ENCODE measurements at places on chromosomes 4 and X. TPM values are rescaled to one million over a fixed set of nuclear protein-coding genes. Genes with fewer than 3 reads are reported as not detected.

DNA sequence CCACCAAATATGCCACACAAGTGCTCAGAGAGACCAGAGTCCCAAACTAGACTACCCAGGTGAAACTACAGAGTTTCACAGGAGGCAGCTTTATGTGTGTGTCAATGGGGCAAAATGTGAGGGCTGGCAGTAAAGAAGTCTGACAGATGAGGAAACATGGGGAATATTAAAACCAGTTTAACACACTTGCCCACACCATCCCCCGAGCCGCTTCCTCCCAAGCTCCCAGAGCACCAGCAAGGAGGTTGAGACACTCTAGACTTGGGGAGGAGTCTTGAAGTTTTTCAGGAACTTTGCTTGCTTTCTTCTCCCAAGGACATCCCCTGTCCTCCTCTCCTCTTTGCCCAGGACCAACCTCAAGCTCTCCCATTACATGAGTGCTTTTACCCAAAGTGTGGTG lies 94.7 kb upstream of the SPRY1 start:
- no peaks in the 10 kb centered on the region for H3K36me3 ChIP-seq
- no peaks in the 10 kb centered on the region for H3K4me1 ChIP-seq
- H3K4me3 ChIP-seq, result no peak overlapping the region
- DNase-seq, result no peak
- no peaks in the 10 kb centered on the region for H3K27me3 ChIP-seq

GRCh38 chr4:89331686-89332544 lies 24.3 kb upstream of the GPRIN3 start:
- no peak overlapping the region for H3K4me3 ChIP-seq
- no peak for DNase-seq
- H3K4me1 ChIP-seq, result no peaks in the 10 kb centered on the region
- H3K36me3 ChIP-seq, result no peaks in the 10 kb centered on the region
- H3K27me3 ChIP-seq, result no peaks in the 10 kb centered on the region

GRCh38 chrX:69291116-69291515 lies 125.9 kb upstream of the PJA1 start:
- no peak overlapping the region for H3K27ac ChIP-seq
- peaks cover 2% of the 10 kb centered on the region for H3K4me1 ChIP-seq
- no peak for DNase-seq

DNA sequence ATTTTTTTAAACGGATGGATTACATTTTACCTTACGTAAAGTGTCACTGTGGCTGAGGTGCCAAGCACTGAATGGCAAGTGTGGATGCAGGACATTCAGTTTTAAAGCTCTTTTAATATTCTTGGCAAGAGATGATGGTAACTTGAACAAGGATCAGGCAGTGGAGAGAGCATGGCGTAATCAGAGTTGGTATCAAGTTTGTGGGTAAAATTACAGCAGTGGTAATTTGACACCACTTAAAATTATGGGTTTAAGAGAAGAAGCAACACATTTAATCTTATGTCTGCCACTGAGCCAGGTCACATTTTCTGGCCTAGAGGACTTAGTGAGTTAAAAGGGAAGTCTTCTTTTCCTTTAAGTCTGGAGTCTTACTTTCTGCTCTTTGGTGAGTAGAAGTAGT lies 100.5 kb downstream of the NAA11 start:
- no peak overlapping the region for H3K27ac ChIP-seq
- H3K4me3 ChIP-seq, result no peak overlapping the region
- no peak for DNase-seq
- no peaks in the 10 kb centered on the region for H3K27me3 ChIP-seq
- no peaks in the 10 kb centered on the region for H3K36me3 ChIP-seq

MAGEA4 gene
- total RNA-seq, result not detected

TCEAL7 gene
- not detected for total RNA-seq

LRCH2 gene
- not detected for total RNA-seq

COX7B2 gene
- total RNA-seq, result not detected

DNA sequence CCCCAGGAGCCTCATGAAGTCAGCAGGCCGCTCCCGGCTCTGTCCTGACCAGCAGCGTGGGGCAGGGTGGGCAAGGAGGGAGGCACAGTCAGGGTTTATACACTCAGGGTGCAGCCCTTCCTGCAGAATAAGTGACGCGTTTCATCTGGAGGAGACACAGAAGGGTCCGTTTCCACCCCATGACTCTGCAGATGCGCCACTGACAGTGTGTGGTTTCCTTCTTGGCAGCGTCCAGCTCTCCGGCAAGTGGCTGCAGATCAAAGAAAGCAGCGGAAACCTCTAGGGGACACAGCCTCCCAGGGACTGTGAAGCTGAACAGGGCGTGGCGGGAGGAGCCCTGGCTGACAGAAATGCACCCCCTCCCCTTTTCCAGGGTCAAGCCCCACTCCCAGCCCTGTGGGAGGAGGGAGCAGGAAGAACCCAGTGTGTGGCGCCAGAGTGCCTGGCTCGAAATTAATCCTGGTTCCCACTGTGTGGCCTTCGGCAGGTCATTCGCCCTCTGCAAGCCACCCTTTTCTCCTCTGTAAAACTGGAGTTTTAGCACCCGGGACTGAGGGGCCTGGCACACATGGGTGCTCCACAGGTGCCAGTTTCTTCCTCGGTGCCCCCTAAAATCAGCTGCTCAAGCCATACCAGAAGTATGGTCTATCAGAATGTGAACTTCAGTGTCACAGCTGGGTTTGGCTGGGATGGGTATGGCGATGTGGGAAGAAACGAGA lies 17.3 kb upstream of the TBC1D14 start:
- H3K27ac ChIP-seq, result peak overlapping the region; percentile 24
- no peaks in the 10 kb centered on the region for H3K27me3 ChIP-seq

DNA sequence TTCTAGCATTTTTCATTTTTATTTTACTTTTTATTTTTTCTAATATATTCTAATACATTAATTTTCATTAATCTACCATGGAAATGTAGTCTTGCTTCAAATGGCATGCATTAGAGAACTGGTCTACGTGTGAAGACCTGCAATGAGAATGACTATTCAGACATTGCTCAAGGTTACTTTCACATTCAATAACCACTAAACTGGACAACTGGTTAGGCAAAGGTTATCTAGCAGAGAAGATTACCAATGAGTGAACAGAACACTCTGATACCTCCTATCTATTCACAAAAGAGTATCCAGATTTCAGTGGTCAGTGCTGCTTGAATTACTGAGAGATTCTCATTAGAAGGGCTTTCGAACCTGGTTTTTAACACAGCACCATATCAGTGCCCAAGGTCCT lies 58.9 kb upstream of the ARHGAP24 start:
- H3K27ac ChIP-seq, result no peak overlapping the region
- H3K4me1 ChIP-seq, result no peaks in the 10 kb centered on the region
- no peak overlapping the region for H3K4me3 ChIP-seq
- no peak for DNase-seq
- H3K27me3 ChIP-seq, result no peaks in the 10 kb centered on the region

DNA sequence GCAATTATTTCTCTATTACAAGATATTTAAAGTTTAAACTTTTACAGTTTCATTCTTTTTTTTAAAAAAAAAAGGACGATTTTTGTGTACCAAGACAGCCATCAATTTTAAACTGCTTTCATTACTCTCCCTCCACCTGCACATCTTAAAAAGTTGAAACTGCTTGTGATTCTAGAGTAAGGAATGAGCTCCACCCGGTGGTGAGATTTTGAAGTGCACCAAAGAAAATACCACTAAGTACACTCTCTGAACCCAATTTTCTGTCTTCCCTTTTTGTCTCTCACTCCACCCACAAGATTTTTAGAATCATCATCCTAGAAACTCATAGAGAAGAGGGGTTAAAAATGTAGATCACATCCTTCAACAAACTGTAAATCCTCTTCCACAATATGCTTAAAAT lies 91.3 kb upstream of the WDR44 start:
- H3K27ac ChIP-seq, result no peak overlapping the region
- H3K4me1 ChIP-seq, result no peaks in the 10 kb centered on the region
- no peaks in the 10 kb centered on the region for H3K36me3 ChIP-seq

- H3K27me3 ChIP-seq, result no peaks in the 10 kb centered on the region
- no peak overlapping the region for H3K4me3 ChIP-seq
- no peak for DNase-seq
- no peaks in the 10 kb centered on the region for H3K4me1 ChIP-seq
Measured at GRCh38 chr4:105461221-105461620, 12.6 kb downstream of the PPA2 start.

DNA sequence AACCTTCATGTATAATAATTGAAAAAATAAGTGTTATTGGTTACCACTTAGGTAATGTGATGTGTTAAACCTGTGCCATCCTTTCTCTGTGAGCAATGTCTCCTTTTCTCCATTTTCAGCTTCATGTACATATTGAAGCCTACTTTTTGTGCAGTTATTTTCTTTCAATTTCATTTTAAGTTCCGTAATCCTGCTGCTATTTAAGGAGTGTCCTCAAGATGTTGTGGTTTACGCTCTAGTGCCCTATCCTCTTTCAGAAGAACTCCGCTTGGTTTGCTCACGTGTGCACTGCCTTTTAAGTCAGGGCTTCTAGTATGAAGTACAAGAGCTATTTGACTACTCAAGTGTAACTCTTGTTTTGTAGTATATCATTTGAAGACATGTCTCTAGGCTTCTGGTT lies 2253.2 kb upstream of the TENM3 start:
- no peak overlapping the region for H3K4me3 ChIP-seq
- no peaks in the 10 kb centered on the region for H3K36me3 ChIP-seq
- no peaks in the 10 kb centered on the region for H3K4me1 ChIP-seq
- no peak overlapping the region for H3K27ac ChIP-seq

GRCh38 chrX:129786210-129786651 lies 6.5 kb downstream of the SASH3 start:
- no peaks in the 10 kb centered on the region for H3K27me3 ChIP-seq
- H3K4me1 ChIP-seq, result peaks cover 54% of the 10 kb centered on the region
- peak overlapping the region; percentile 61 for H3K4me3 ChIP-seq
- H3K27ac ChIP-seq, result peak overlapping the region; percentile 57
- H3K36me3 ChIP-seq, result peaks cover 44% of the 10 kb centered on the region

GRCh38 chr4:52251864-52252263 lies 200.8 kb downstream of the SPATA18 start:
- no peaks in the 10 kb centered on the region for H3K4me1 ChIP-seq
- no peaks in the 10 kb centered on the region for H3K36me3 ChIP-seq
- H3K4me3 ChIP-seq, result no peak overlapping the region

GAGE2A gene
- not detected for total RNA-seq

- peaks cover 4% of the 10 kb centered on the region for H3K4me1 ChIP-seq
- DNase-seq, result no peak
- no peaks in the 10 kb centered on the region for H3K36me3 ChIP-seq
- H3K4me3 ChIP-seq, result no peak overlapping the region
Measured at GRCh38 chrX:45823536-45823935, 622.9 kb upstream of the DIPK2B start.

DNA sequence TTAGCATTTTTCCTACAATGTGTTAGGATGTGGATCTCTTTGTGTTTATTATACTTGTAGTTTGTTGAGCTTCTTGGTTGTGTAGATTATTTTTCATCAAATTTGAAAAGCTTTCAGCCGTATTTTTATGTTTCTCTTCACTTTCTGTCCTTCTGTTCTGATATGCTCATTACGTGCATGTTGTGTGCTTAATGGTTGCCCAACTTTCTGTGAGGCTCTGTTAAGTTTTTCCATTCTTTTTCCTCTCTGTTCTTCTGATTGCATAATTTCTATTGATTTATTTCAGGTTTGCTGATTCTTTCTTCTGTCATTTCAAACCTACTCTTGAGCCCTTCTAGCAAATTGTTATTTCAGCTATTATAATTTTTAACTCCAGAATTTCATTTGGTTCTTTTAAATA lies 478.2 kb downstream of the IL1RAPL1 start:
- H3K27me3 ChIP-seq, result no peaks in the 10 kb centered on the region
- no peak for DNase-seq
- no peak overlapping the region for H3K4me3 ChIP-seq
- no peaks in the 10 kb centered on the region for H3K36me3 ChIP-seq
- no peak overlapping the region for H3K27ac ChIP-seq

- no peaks in the 10 kb centered on the region for H3K36me3 ChIP-seq
- DNase-seq, result no peak
- H3K27ac ChIP-seq, result no peak overlapping the region
- no peaks in the 10 kb centered on the region for H3K27me3 ChIP-seq
- H3K4me3 ChIP-seq, result no peak overlapping the region
- H3K4me1 ChIP-seq, result no peaks in the 10 kb centered on the region
Measured at GRCh38 chrX:142923201-142923600, 102.5 kb upstream of the SPANXN4 start.

DNA sequence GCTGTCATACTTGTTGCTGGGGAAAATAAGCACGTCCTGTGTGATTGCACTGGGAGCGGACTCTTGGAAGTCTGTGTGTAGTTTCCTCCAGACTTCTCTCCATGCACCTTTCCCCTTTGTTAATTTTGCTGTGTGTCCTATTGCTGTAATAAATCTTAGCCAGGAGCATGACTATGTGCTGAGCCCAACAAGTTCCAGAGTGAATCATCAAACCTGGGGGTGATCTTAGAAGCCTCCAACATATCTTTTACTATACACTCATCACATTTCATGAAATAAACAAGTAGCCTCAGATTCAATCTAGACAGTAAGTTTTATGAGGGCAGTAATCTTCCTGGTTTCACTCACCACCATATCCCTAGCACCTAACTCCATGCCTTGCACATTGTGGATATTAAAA lies 43.3 kb upstream of the FGF13 start:
- no peaks in the 10 kb centered on the region for H3K36me3 ChIP-seq
- no peaks in the 10 kb centered on the region for H3K27me3 ChIP-seq

MRPS18C gene
- total RNA-seq, result 22.9 TPM

- H3K4me1 ChIP-seq, result no peaks in the 10 kb centered on the region
- no peak overlapping the region for H3K27ac ChIP-seq
- no peak overlapping the region for H3K4me3 ChIP-seq
- H3K36me3 ChIP-seq, result no peaks in the 10 kb centered on the region
Measured at GRCh38 chrX:47518144-47518543, 35.1 kb upstream of the ZNF41 start.

- H3K27me3 ChIP-seq, result no peaks in the 10 kb centered on the region
- no peak overlapping the region for H3K27ac ChIP-seq
Measured at GRCh38 chrX:74147439-74147838, 156.5 kb upstream of the ZCCHC13 start.

DNA sequence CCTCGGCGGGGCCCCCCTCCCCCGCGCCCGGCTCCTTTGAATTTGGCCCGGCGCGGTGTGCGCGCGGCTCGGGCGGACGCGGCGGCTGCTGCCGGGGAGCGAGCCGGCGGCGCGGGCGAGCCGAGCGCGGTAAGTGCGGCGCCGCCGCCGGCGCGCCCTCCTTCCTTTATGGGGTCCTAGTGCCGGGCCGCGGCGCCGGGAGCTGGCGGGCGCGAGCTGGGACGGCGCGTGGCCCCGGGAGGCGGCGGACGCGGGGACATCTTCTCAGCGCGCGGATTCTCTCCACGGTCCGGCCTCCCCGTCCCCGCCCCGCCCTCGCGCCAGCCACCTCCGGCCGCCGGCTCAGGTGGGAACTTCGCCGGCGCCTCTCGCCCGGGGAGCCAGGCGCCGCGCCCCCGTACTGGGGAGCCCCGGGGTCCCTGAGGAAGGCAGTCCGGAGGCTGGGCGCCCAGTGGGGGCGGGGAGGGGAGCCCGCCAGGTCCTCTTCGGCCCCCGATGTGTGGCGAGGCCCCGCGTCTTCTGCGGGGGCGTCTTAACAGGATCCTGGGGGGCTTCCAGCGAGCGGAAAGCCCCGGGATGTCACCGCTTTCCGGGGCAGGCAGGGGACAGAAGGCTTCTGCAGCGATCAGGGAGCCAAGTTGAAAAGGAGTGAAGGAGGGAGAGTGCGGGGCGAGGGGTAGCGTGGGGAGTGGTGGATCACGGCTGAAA lies 98.4 kb upstream of the TENM3 start:
- H3K4me1 ChIP-seq, result peaks cover 5% of the 10 kb centered on the region
- H3K4me3 ChIP-seq, result no peak overlapping the region
- H3K27me3 ChIP-seq, result peaks cover 16% of the 10 kb centered on the region
- H3K27ac ChIP-seq, result no peak overlapping the region

- H3K27ac ChIP-seq, result no peak overlapping the region
- no peak for DNase-seq
- H3K36me3 ChIP-seq, result no peaks in the 10 kb centered on the region
- no peaks in the 10 kb centered on the region for H3K4me1 ChIP-seq
- H3K4me3 ChIP-seq, result no peak overlapping the region
Measured at GRCh38 chr4:99202536-99202935, 16.5 kb downstream of the ADH6 start.
